DMS 273 treated with DMSO at 0.1 percent for 48 hours (cell line): ENCODE measurements at places on chromosomes 2 and 18.
A peak's percentile ranks its signal among the peaks of the same experiment; 100 is the strongest.

DNA sequence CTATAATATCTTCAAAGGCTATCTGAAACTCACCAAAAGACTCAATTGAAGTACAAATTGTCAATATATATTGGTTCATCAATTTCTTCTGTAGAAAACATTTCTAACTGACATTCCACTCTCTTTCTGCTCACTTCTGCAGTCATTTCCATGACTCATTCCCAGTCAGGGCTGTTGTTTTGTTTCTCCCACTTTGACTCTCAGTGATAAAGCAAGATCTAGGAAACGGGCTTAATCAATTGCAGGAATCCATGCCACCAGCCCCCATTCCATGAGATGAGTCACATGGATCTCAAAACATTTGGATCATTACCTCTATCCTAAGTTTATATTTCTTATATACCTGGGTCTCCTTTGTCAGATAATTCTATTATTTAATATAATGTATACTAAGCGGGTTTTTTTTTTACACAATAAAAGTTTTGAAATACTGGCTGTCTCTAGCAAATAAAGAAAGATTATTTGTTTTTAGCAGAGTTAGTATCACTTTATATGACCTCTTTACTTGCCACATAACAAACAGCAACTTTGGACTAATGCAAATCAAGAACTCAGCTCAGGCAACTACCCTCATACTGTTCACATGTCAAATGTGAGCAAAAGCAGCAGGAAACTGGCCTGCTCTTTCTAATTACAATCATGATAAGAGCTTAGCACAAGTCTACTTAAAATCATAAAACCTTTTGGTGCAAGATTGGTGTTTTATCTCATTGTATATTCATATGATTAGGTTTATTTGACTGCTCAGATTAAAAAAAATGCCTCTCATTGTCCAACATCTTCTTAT is 251.1 kb upstream of the PIK3C3 start:
- no peak for DNase-seq

- DNase-seq, result no peak
These were observed 521.2 kb downstream of the NYAP2 start for GRCh38 chr2:225920621-225921220.

- DNase-seq, result no peak
These were observed 42.4 kb downstream of the ASB1 start for GRCh38 chr2:238469155-238469554.

GRCh38 chr2:237465515-237466148 is 21.4 kb upstream of the MLPH start:
- no peak for DNase-seq

DNA sequence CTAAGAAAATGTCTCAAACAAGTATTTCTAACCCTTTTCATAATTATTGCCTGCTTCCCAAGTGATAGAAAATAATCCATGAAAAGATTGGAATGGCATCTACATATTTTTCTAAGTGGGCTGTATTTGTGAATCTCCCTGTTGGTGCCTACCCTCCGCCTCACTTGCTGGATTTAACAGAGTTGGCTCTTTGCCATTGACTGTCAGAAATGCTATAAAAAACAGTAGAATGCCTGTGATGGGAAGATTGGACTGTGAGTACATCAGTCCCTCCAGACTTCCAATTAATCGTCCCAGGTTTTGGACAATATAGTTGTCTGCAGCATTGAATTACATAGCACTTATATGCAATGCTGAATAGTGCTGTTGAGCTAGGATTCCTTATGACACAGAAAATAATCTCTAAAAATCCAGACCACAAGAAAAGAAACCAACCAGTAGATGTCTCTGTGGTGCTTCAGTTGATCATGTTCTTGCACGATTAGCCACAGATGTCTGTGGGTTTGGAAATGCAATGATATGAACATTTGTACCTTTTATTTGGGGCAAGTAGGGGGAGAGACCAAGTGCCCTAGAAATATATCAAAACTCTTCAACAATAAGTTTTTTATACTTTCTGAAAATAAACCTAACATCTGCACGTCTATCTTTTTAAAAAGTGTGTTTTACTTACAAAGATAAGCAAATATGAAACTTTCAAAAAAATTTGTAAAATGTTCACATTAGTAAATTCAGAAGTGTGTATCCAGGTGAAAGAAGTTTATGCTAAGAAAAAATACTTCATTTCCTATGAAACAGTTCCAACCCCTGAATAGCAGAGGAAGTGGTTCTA is 88.5 kb downstream of the DYNAP start:
- DNase-seq, result peak; percentile 3

- no peak for DNase-seq
These were observed 162.2 kb downstream of the PXDN start for GRCh38 chr2:1581965-1582625.

DNA sequence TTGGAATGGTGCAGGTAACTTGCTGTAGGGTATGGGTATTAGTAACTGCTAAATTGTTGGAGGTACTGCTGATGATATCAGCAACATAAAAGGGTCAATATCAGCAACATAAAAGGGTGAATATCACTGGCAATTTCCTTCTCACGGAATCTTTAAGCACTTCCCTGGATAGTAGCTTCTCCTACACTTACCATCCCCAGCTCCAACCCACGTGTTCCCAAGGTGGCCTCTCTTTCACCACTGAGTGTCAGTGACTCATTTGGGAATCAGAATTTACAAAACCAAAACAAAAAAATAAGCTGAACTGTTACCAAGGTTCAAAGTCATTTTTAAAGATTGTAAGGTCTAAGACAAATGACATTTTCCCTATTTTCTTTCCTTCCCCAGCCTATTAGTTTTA is 70.8 kb downstream of the LRP2 start:
- no peak for DNase-seq

DNA sequence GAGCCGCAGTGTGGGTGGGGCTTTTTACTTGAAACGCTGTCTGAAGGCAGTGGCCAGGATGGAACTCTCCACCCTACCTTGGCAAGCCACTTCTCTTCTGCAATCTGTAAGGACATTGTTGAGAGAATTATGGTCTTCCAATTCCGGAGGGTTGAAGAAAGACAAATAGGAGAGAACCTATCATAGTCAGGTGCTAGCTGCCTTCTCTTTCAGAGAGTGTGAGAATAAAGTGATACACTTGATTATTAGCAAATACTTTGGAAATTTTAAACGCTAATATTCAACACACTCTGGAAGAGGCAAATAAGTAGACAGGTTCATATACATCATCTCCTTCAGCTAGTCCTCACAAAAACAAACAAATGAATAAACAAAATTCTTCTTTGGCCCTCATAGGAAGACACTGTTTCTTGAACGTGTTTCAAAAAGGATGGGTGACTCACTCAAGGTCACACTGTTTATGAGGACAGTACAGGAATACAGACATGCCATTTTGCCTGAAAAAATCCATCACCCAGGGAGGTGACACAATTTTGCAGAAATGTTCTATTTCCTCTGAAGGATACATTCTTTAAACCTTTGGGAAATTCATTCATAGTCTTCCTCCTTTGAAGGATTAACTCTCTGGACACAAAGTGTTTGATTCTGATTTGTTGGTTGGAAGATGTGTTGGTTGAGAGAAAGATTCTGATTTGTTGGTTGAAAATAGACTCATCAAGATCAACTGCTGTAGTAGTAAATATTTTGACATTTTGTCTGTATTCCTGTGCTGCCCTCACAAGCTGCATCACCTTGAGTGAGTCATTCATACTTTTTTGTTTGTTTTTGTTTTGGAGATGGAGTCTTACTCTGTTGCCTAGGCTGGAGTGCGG is 2.2 kb upstream of the IL1RN start:
- no peak for DNase-seq

GRCh38 chr2:49288113-49288705 is 133.9 kb upstream of the FSHR start:
- no peak for DNase-seq

DNA sequence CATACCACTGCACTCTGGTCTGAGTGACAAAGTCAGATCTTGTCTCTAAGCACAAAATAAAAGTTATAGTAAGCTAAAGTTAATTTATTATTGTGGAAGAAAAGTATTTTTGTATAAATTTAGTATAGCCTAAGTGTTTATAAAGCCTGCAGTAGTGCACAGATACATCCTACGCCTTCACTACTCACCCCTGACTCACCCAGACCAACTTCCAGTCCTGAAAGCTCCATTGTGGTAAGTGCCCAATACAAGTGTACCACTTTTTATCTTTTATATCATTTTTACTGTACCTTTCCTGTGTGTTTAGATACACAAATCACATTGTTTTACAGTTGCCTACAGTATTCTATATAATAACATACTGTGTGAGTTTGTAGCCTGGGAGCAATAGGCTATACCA is 57.5 kb downstream of the UBE2E3 start:
- DNase-seq, result no peak

GRCh38 chr2:125643585-125643984 is 1012.4 kb upstream of the GYPC start:
- no peak for DNase-seq

- DNase-seq, result no peak
These were observed 11.8 kb downstream of the TPGS2 start for GRCh38 chr18:36817039-36817438.

DNA sequence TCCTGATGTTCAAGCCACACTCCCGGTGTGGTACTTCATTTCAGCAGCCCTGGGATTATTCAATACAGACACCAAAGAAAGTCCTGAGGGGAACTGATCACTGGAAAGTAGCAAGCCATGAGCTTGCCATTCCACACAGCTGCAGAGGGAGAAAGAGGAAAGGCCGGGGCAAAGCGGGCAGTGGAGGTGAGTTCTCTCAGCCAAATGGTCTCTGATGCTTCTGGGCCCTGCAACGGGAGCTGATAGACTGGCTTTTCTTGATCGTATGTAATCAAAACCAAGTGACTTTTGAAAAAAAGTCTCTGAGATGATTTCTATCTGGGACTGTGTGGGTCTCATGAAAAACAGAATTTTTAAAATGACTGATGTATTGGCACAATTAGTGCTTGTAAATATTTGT is 152.9 kb downstream of the ALPK2 start:
- DNase-seq, result no peak

DNA sequence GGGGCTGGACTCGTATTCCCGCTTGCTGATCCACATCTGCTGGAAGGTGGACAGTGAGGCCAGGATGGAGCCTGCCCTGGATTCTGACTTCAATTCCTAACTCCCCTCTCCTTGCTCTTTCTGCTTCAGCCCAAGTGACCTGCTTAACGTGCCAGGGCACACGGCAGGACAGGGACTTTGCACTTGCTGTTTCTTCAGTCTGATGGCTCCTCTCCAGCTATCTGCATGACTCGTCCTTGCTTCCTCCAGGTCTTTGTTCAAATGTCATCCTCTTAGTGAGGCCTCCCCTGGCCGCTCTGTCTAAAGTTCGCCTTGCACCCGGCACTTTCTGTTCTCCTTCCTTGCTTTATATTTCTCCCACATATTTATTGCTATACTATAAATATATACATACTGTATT is 357.6 kb downstream of the MTX2 start:
- DNase-seq, result no peak

DNA sequence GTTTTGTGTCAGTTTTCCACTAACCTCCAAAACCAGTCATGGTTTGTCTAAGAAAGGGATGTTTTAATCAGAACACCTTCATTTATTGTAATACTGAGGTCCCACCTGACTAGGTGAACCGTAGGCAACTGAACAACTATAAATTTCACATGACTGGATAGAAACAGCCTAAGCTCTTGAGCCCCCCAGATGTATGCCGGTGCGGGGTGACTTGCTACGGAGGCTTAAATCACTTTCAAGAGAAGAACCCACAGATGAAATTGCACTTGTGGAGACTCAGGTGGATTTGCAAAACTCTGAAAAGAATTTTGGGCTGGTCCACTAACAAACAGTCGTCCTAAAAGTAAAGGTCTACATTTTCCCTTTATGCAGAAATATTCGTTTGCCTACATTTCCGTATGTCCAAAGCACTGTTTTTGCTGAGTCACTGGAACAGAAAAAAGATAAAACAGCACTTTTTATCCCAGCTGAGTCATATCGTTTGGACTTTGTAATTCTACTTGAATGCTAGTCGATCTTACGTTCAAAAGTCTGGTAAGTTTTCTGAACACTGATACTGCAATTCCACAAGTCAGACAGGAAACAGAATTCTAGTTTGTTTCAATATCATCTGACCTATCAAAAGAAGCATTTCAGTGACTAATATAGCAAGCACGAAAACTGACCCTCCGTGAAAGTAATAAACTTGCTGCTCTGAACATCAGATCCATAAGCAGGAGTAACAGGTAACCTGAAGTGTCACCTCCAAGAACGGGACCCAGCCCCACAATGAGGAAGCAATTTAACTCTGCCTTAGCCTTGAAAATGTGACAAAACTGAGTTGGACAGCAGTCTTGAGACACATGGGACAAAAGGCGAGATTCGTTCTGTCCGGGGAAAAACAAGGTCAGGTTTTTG is 18.1 kb downstream of the ZNF516 start:
- DNase-seq, result no peak

GRCh38 chr2:237405605-237406004 is 8.4 kb downstream of the COL6A3 start:
- no peak for DNase-seq

DNA sequence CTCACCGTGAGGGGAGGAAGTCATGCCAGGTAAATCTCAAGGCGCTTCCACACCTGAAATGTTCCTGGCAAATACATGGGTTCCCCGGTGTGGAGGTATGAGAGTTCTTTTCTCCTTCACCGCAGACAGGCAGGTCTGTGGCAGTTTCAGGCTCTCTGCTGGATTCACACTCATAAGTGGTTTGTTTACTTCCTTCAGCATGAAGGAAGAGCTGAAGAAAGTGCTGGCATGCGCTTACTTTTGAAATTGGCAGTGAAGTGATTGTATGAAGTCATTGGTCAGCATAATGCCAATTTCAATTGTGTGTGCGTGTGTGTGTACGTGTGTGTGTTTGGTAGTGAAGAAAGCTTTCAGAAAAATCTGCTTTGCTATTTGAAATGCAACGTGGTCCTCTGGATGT is 43.4 kb downstream of the RNF144A start:
- DNase-seq, result no peak

- DNase-seq, result no peak
These were observed 72.0 kb downstream of the GALNT1 start for GRCh38 chr18:35653392-35654135.

GRCh38 chr2:150041722-150042425 is 445.6 kb downstream of the RND3 start:
- DNase-seq, result no peak

GRCh38 chr2:68660658-68661057 is 17.3 kb downstream of the PROKR1 start:
- DNase-seq, result no peak

GRCh38 chr18:13500227-13500865 is 226.0 kb downstream of the FAM210A start:
- DNase-seq, result no peak

DNA sequence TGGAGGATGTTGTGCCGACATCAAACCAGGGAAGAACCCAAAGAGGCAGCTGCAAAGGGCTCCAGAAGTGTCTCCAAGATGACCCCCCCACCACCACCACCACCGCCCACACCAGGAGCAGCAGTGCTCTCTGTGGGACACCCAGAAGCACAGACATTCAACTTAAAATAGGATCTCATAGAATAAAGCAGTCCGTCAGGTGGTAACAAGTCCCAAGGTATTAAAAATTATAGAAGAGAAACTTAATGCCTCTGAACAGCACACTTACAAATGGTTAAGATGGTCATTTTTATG is 155.5 kb upstream of the ID2 start:
- DNase-seq, result no peak

- DNase-seq, result no peak
These were observed 70.3 kb upstream of the PELI1 start for GRCh38 chr2:64214281-64215115.

GRCh38 chr2:38218591-38218991 is 142.6 kb upstream of the CYP1B1 start:
- DNase-seq, result no peak
